SHP77 (cell line): ENCODE measurements at places on chromosomes 6 and 20.

- no peak for DNase-seq
These were observed 113.0 kb upstream of the RREB1 start for GRCh38 chr6:6994796-6995195.

GRCh38 chr6:13550656-13551055 lies 23.7 kb upstream of the SIRT5 start:
- DNase-seq: no peak

DNA sequence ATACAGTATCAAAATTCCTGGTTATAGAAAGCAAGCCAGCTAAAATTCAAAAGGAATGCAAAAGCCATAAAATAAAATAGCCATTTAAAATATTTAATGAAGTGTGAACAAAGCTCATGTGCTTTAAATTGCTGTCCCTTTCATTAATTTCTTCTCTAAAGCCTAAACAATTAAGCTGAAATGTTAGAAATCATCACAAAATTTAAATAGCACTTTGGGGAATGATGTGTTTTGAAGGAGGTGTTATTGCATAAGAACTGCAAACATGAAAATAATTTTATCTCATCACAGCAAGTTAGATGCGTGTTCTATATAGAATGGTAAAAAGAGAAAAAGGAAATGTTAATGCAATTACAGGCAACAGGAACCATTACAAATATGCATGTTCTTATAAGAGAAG lies 111.0 kb downstream of the RIMS1 start:
- DNase-seq: no peak

- no peak for DNase-seq
These were observed 463.0 kb downstream of the PRKN start for GRCh38 chr6:162264581-162264980.

DNA sequence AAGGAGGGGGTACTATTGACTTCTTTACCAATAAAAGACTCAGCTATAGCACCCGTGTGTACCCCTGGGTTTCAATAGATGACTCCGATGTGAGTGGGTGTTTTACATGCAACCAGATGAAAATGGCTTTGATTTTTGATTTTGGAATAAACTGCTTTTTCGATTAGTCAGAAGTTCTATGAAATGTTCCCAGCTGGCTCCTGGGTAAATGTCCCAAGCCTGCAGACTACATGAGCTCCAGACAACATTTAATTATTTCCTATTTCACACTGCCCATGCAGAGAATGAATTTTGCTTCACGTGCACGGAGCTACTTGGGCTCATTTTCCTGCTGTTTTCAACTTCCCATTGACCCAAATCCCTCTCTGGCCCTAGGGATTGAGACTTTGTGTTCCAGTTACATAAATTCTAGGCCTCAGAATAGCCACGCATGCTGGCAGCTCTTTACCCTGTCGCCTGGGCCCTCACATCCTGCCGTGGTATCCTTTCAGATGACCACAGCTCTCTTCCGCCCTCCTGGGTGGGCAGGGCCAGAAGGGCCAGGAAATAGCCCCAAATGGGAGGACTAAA lies 59.7 kb downstream of the GPR6 start:
- no peak for DNase-seq

GRCh38 chr20:4073852-4074741 lies 58.7 kb upstream of the RNF24 start:
- DNase-seq: no peak

- no peak for DNase-seq
These were observed 29.6 kb downstream of the BTBD9 start for GRCh38 chr6:38610050-38610625.

GRCh38 chr6:155493026-155493693 lies 37.5 kb upstream of the NOX3 start:
- DNase-seq: no peak

DNA sequence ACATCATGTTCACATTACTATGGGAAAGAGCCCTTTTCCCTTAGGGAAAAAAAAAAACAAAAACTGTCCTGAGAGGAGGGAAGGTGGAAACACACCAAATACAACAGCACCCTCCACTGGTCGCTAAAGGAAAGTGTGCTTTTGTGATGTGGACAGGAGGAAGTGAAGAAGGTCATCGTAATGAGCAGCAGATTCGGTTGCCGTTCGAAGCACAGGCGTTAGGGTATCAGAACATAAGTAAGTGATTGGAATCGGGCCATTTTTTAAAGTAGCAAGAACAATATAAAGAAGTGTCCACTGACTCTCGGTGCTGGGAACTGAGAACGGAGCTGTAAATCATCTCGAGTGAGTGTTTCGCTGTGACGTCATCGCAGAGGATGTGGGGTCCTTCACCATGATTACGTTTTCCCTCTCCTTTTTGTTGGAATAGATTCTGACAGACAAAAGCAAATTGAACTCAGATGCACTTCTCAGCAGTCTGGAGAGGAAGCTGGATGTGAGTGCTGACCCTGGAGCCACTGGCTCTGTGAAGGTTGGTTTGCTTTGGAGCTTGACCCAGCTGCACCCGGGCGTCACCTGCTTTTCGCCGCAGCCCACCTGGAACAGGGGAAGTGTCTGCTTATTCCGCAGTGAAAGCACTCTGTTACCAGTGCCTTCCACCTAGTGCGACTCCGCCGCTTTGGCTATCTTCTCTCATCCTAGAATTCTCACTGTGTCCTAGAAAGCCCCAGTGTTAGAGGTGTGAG lies 203.6 kb upstream of the GMDS start:
- DNase-seq: peak; percentile 95

DNA sequence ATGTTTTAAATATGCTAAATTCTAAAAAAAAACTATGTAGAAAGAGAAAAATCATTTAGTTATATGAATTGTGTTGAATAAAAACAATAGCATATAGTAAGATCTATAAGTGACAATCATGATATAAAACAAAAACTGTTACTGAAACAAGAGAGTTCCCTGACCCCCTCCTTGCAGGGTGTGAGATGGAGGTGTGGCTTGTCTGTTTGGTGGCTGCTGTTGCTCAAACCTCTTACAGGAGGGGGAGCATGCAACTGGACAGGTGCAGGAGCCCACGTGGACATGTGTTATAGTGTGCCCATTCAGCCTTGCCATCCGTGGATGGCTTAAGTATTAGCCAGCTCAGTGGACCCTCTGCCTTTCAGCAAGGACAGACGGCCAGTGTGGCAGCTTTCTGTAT lies 206.7 kb downstream of the MOXD1 start:
- DNase-seq: peak; percentile 6

- no peak for DNase-seq
These were observed 157.4 kb upstream of the ZNF217 start for GRCh38 chr20:53750827-53751619.

- no peak for DNase-seq
These were observed 5.8 kb upstream of the GPR31 start for GRCh38 chr6:167163476-167164011.

DNA sequence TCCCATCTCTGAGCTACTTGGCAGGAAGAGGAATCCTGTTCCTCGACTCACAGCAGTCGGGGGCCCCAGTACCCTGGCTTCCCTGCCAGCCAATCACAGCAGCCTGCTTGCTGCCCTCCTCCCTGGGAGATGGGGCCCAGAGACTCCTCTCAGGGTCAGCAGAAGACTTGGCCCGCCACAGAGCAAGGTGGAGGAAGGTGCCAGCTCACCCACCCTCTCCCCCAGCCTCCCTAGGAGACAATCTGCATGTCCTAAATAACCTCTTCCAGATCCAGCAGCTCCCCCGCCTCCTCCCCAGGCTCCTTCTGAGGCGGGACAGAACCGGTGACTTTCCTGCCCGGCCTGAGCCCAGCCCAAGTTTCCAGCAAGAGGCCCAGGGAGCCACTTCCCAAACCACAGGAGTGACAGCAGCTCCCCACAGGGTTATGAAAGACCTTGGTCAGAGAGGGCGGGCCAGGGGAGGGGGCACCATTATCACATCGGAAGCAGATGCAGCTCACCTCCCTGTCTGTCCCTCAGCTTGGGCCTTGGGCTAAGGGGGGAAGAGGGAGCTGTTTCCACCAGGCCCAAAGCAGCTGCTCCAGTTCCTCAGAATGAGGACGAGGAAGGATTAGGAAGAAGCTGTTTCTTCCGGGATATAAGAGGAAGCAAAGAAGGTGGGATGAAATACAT lies 2.3 kb downstream of the CCND3 start:
- no peak for DNase-seq

GRCh38 chr6:3052481-3053230 lies 15.6 kb upstream of the RIPK1 start:
- DNase-seq: no peak

- DNase-seq: no peak
These were observed 70.4 kb upstream of the XRN2 start for GRCh38 chr20:21232546-21233280.

DNA sequence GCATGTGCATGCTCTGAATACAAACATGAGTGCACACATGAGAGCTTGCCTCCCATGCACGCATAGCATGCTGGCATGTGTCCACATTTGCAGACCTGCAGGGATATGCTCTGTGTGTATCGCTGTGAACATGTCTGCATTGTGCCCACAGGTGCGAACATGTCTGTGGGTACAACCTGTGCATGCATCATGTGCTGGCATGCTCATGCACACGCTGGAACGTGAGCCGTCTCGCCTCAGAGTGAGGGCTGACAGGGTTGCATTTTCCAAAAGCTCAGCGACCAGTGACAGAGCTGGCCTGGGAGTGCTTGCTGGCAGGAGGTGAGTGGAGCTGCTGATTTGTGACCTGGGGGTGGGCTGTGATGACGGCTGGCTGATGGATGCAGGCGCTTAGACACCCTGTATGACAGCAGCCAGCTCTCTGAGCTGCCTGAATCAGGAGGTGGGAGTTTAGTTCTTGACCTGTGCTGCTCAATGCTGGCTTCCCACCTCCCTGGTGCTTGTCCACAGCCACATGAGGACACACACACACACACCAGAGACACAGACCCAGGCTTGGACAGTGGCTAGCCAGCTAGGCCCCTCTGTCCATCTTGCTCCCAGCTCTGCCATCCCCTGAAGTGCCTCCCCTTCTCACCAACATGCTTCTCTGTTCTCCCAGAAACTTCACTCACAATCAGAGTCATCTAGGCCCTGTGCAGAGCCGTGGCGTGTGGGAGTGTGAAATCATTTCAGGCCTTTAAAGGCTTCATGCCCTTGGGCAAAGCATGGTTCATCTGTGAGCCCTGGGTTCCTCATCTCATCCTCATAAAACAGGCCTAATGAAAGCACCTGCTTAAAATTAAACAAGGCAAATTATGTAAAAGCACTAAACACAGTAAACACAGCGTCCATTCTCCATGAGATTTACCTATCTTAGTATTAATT lies 51.4 kb downstream of the CD40 start:
- no peak for DNase-seq

GRCh38 chr20:4069751-4070150 lies 54.4 kb upstream of the RNF24 start:
- no peak for DNase-seq

GRCh38 chr6:26375270-26375669 lies 7.6 kb upstream of the BTN2A2 start:
- no peak for DNase-seq

GRCh38 chr6:54366667-54367327 lies 58.6 kb downstream of the TINAG start:
- no peak for DNase-seq

GRCh38 chr6:118710616-118711015 lies 59.2 kb upstream of the CEP85L start:
- no peak for DNase-seq

GRCh38 chr20:61263084-61263695 lies 11.1 kb downstream of the CDH4 start:
- no peak for DNase-seq

GRCh38 chr20:36480456-36481048 lies 60.8 kb upstream of the MYL9 start:
- DNase-seq: no peak

GRCh38 chr6:82205930-82206392 lies 41.6 kb downstream of the IBTK start:
- DNase-seq: no peak

- peak; percentile 21 for DNase-seq
These were observed 59.8 kb downstream of the NEDD9 start for GRCh38 chr6:11172501-11173327.
